ENCODE measurements at places on chromosomes 1 and 21. TPM values are rescaled to one million over a fixed set of nuclear protein-coding genes. Genes with fewer than 3 reads are reported as not detected.

HSPG2 gene
- 69.1 TPM for total RNA-seq

ACTA1 gene
- not detected for total RNA-seq

GRCh38 chr1:2972011-2972878 lies 49.0 kb upstream of the ACTRT2 start:
- no peak overlapping the region for H3K27ac ChIP-seq
- H3K4me1 ChIP-seq, result peaks cover 13% of the 10 kb centered on the region
- H3K36me3 ChIP-seq, result no peaks in the 10 kb centered on the region
- DNase-seq, result peak; percentile 10
- H3K27me3 ChIP-seq, result no peaks in the 10 kb centered on the region

SELP gene
- total RNA-seq, result 2.5 TPM

DNA sequence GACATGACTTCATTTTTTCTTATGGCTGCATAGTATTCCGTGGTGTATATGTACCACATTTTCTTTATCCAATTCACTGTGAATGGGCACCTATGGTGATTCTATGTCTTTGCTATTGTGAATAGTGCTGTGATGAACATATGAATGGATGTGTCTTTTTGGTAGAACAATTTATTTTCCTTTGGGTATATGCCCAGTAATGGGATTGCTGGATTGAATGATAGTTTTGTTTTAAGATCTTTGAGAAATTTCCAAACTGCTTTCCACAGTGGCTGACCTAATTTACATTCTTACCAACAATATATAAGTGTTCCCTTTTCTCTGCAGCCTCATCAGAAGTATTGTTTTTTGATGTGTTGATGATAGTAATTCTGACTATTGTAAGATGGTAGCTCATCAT lies 361.7 kb upstream of the SGIP1 start:
- H3K4me3 ChIP-seq, result no peak overlapping the region
- no peaks in the 10 kb centered on the region for H3K27me3 ChIP-seq
- no peak overlapping the region for H3K27ac ChIP-seq
- no peaks in the 10 kb centered on the region for H3K4me1 ChIP-seq
- no peaks in the 10 kb centered on the region for H3K36me3 ChIP-seq

PAQR6 gene
- 0.69 TPM for total RNA-seq

TRAF3IP3 gene
- 1.5 TPM for total RNA-seq

Measured in pancreas (tissue), 10 donors.